Naive B cell (primary cell): ENCODE measurements at places on chromosomes 4 and X. TPM values are rescaled to one million over a fixed set of nuclear protein-coding genes. Genes with fewer than 3 reads are reported as not detected.

Gene ABLIM2
- 1.6 TPM for polyA plus RNA-seq

Gene EPGN
- polyA plus RNA-seq: not detected

Gene CYLC1
- polyA plus RNA-seq: not detected

Gene IL15
- polyA plus RNA-seq: 9.9 TPM
